Hematopoietic multipotent progenitor cell treated with erythropoietin and hydrocortisone succinate and interleukin-3 and kit ligand, for 17 days (in vitro differentiated cells): ENCODE measurements at places on chromosomes 11 and 22.
A peak's percentile ranks its signal among the peaks of the same experiment; 100 is the strongest.

- no peak for DNase-seq
Observed at GRCh38 chr22:50600538-50600937, at the start of gene MAPK8IP2. TSS of gene MAPK8IP2 (plus strand) at chr22:50600793. CDS start at chr22:50600819, 26 bp downstream.

GRCh38 chr22:36590441-36591056 lies 61.6 kb upstream of the EIF3D start:
- no peak for DNase-seq

DNA sequence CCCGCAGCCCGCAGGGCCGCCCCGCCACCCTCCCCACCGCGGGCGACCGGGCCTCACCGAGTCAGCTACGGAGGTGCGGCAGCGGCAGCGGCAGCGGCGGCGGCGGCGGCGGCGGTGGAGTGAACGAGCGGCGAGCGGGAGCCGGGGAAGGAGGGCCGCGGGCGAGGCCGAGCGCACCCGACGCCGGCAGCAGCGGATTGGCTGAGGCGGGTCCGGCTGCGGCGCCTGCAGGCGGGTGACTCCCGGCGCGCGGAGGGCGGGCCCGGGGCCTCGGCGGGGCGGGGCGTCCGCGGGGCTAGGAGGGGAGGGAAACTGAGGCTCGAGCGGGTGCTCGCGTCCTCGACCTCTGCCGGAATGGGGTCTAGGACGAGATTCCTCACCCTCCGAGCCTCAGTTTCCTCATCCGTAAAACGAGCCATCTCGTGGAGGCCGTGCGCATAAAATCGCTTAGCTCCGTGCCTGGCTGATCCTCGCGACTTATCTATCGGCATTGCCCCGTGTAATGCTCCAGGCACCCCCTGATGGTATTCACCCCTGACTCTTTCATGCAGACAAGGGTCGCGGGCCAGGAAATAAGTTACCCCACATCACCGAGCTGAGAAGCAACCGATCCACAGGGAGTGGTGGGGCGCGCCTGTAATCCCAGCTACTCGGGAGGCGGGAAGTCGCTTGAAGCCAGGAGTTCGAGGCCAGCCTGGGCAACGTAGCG lies at the start of gene CPT1A:
Gene CPT1A (minus strand): TSS at position 199 of the 709 bp plus-strand sequence. CDS start 26,442 bp downstream, outside the sequence.
- DNase-seq = peak; percentile 63

DNA sequence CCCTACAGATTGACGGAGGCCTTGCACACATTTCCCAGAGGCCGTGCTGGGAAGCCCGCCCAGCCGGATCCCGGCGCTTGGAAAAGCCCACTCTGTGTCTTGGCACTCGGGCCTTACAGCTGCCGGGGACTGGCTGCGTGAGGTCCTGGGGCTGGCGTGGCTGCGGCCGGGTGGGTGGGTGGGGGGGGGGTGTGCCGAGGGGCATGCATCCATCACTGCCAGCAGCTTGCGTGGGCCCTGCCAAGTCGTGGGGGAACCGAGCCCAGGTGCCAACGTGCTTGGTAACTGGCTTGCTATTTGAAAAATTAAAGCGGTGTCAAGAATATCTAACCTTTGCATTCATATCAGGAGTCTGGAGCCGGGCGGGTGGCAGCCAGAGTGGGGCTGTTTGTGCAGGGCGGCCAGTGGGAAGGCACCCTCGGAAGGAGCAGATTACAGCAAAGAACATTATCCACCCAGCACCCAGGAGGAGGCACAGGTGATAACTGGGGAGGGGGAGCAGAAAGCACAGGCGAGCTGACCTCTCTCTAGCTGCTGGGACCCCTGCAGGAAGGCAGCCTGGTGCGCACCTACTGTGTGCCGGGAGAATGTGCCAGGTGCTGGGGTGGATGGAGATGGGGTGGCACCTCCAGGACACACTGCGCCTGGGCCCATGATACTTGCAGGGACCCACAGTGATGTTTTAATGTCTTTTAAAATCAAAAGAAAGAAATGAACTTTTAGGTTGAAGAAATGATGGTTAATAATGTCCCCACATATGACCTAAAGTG lies 28.5 kb upstream of the SMIM38 start:
- DNase-seq = no peak

GRCh38 chr22:28943501-28943879 lies 60.1 kb downstream of the ZNRF3 start:
- no peak for DNase-seq

DNA sequence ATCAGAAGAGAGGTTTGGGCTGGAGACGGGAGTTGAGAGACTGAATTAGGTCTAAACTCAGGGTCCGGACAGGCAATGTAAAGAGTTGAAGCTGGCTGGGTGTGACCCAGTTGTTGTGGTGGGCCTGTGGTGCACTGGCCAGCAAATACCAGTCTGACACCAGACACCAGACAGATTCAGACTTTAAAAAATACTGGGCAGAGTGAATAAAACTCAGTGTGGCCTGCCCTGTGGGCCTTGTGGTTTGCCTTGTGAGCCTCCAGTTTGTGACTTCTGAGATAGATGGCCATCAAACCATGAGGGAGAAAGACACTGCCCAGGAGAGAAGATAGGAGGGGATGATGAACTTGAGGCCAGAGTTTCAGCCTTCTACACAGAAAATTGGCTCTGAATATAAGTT lies 25.8 kb downstream of the RCN1 start:
- no peak for DNase-seq

DNA sequence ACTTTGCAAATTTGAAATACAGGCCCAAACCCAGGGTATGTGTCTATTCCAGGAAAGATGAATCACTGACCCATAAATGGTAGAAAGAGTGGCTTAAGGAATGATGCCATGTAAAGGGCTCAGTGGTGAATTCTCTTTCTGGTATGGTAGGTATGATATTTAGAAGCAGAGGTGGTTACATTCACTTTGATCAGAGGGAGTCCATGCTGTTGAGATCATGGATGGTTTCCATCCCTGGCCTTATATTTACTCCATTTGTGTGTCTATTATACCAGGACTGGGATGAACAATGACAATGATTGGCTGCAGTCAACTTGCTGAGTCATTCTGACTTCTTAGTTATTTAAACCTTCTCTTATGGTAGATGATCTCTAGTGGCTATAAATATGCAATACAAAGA lies 419.8 kb upstream of the LRRC4C start:
- DNase-seq = no peak
